ENCODE measurements at places on chromosomes 2 and 18.

DNA sequence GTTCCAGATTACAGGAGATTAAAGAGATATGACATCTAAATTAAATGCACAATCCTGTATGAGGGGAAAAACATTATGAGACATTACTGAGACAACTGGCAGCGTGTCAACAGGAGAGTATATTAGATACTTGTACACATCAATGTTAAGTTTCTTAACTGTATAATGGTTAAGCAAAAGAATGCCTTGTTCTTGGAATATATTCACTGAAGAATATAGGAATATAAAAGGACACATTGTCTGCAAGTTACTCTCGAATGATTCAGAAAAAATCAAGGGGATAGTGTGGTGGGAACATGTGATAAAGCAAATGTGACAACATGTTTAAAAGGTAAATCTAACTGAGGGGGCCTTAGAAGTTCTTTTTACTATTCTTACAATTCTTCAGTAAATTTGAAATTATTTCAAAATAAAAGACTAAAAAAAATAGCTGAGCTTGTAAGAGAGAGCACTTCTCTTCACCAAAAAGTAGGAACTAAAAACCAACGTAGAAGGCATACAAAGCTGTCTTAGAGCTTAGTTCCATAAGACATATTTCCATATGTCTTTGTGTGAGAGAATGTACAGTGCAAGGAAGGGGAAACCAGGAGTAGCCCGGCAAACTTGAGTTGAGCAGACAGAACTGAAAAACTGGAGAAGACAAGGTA lies 7.5 kb downstream of the WDPCP start:
- DNase-seq: no peak

GRCh38 chr2:96913117-96913397 lies 43.2 kb upstream of the SEMA4C start:
- DNase-seq: no peak

GRCh38 chr2:159615367-159616285 lies 722 bp downstream of the BAZ2B start:
- no peak for DNase-seq

DNA sequence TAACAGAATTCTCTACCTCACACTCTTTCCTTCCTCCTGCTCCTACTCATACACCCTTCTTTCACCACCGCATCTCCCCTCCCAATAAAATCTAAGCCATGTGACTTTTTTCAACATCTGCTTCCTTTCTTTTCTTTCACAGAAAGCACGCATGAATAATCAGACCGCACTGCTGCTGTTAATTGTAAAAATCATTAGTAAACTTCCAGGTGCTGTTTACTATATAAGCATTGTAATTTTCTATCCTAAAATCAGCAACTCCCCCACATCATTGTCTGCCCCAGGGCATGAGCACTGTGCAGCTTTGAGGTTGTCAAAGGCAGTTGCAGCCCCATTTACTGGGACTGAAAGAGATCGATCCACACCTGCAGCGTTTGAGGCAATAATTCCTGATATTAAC lies 782.6 kb upstream of the ID2 start:
- no peak for DNase-seq

- DNase-seq: no peak
Measured at GRCh38 chr18:26307161-26307773, 81.0 kb downstream of the TAF4B start.

- DNase-seq: no peak
Measured at GRCh38 chr2:24054366-24055010, 4.9 kb downstream of the FKBP1B start.

DNA sequence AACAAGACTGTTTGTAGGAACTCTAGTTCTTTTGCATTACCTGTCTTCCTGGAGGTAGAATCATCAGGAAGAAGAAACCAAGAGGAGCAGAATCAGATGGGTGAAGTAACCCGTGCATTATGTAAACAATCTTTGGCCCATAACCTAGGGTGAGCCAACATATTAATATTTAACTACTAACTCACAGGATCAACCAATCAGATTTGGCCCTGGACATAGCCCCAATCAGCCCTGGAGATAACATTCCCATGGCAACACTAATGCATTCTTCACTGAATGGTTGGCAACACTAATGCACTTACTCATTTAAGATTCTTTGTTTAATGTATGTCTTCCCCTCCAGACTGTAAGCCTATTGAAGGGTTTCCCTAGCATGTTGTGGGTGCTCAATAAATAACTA lies 72.0 kb upstream of the CTAGE1 start:
- DNase-seq: no peak

DNA sequence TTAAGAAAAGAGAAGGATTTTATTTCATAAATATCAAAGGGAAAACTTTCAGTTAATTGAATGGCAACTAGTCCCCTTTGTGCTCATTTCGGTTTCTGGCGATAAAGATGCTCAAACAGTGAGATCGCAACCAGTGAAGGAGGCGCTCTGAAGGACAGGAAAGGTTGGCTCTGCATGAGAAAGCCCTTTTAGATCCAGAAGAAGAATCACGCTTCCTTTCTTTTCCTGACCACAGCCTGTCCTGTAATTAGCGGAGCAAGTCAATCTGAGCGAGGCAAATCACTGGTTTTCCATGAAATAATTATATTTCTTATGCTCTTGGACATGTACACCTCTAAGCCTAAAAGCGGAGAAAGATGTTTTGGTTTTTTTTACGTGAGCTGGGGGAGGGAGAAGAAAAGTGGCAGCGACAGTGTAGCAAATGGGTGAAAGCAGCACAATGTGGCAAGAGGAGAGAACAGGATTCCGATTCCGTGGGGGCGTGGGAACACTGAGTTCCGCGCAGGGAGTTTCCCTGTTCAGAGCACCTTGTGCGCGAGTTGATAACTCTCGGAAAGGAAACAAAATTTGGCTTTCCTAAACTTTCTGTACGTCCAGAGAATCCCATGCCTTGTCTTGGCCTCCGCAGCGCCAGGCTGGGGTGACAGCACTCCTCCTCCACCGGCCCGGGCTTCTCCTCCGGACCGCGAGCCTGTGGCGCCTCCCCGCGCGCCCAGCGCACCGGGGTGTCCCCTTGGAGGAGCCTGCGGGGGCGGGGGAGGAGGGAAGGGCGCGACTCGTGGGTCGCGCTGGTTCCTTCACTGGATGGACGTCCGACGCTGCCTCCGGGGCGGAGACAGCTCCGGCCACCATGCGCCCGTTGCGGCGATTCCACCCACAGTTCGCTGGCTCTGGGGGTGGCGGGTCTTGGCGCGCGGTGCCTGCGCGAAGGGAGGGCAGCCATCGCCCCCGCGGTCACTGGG lies 620 bp upstream of the SLC9A2 start:
- no peak for DNase-seq

DNA sequence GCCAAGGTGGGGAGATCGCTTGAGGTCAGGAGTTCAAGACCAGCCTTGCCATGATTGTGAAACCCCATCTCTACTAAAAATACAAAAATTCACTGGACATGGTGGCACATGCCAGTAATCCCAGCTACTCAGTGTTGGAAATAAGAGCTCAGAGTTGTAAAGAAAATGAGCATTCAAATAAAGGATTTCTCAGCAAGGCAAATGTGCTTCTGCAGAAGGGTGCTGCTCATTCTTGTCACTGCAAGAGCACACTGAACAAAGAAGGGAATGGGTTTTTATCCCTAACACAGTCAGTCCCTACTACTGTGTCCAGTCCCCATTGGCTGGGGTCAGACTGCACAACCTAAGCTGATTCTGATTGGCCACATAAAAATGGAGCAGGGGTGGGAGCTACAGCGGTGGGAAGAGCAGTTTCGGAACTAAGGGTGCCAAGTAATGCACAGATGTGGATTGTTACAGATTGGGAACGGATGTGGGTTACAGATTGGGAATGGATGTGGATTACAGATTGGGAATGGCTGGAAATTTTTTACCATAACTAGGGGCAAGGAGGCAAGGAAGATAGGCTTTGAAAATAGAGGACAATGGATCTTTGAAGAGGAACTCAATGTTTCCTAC lies 31.1 kb upstream of the TRAPPC8 start:
- DNase-seq: no peak
